ENCODE measurements at places on chromosomes 12 and 14. TPM values are rescaled to one million over a fixed set of nuclear protein-coding genes. Genes with fewer than 3 reads are reported as not detected.
A peak's percentile ranks its signal among the peaks of the same experiment; 100 is the strongest.

GRCh38 chr12:45406988-45407850 lies 191.3 kb downstream of the ANO6 start:
- DNase-seq: no peak

DNA sequence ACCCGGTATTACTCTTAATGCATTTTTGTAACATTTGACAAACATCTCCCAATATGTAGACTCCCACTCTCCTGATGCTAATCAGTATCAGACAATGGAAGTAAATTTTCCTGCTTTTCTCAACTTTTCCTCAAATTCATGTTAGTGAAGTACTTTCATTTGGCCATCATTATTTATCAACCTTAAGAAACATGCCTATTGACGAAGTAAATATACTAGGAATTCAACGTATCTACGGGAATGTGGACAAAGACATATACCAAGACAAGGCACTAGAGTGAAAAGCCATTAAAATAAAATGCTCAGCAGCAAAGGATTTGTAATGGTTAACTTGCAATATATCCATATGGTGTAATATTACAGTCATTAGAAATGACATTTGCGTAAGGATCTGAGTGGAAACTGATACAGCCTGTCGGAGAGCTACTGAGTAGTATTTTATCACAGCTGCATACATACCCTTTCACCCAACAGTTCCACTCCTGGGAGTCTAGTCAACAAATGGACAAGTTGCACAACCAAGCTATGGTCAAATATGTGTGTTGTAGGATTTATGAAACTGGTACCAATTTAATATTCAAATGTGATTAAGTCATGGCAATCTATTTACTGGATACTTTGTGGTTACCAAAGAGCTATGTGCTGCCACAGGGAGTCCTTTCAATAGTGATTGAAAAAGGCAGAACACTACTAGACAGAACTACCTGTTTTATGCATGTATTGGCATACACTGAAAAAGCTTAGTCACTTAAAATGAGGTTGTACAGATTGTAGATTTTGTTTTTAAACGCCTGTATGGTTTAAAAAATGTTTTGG lies 26.5 kb downstream of the NUDT4 start:
- DNase-seq: no peak

DNA sequence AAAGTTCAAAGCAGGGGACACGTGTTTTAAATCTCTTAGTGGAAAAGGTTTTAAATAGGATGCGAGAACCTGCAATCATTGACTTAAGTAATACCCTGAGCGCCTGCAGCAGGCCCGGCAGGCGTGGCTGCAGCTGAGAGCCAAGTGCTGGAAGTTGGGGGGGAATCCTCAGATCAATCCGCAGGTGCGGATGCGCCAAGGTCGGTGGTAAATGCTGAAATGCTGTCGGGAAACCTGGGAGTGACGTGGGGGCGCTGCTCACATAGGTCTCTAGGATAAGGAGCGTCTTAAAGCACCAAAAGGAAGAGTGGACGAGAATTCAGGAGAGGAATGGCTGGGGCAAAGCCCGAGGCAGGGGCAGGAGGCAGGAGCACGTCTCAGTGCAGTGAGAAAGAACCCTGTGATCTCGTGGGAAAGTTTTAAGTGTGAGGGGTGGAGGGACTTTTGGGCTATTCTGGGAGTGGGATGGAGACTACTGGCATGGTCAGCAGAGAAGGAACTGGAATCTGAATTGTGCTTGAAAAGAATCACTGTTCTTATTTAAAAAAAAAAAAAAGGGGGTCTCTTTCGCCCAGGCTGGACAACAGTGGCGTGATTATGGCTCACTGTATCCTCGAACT lies 883 bp upstream of the CDCA4 start:
- DNase-seq: no peak

- DNase-seq: no peak
Observed at GRCh38 chr14:67411820-67412421, at the start of gene PLEK2. PLEK2 (minus strand) TSS chr14:67412165; CDS start chr14:67412059, 106 bp downstream.

GRCh38 chr14:53603994-53604393 lies 352.6 kb downstream of the BMP4 start:
- DNase-seq: no peak

DNA sequence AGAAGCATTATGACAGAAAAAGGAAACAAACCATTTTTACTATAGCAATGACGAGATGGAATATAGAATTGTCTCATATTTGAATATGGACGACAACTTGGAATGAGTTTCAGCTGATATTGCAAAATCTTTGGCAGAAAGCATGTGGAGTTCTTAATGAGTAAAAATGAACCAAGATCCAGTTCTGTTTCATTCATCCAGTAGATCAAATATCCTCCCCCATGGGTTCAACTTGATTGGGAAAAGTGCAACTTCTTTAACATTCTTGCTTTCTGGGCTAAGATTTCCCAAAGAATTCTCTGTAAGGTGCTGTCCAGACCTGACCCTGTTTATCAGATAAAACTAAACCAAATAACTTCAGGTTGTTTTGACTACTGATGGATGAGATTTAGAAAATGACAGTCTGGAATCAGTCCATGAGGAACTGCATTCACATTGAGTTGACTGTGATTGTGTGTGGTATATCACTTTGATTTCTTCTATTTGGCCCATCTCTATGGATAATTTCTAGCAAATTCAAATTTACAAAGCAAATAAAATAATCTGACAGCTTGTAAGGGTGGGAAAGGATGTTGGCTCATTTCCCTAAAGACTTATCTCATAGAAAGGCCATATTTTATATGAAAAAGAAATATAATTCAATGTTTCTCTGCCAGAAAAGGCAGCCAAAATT lies 267.4 kb downstream of the ADAMTS20 start:
- no peak for DNase-seq

GRCh38 chr12:30794020-30794419 lies 39.3 kb upstream of the CAPRIN2 start:
- DNase-seq: no peak

- DNase-seq: no peak
Observed at GRCh38 chr14:66056268-66056907, 429.8 kb upstream of the CCDC196 start.

GRCh38 chr12:92546635-92547348 lies 156.0 kb upstream of the PLEKHG7 start:
- no peak for DNase-seq

DNA sequence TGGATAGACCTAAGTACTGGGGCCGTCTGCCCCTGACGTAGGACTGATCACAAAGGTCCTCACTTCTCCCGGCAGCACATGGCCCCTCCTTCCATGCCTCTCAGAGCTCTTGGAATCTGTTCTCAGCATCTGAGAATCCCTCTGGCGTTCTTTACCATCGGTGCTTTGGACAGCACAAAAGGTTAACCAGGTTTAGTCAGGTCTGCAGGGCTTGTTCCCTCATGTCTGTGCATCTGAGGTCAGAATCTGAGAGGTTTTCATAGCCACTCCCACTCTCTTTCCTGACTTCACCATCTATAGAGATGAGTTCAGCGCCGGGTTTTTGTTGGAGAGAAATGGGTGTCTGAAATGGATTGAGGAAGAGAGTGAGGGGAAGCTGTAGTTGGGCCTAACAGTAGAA lies 130.0 kb upstream of the ARHGAP5 start:
- DNase-seq: no peak

DNA sequence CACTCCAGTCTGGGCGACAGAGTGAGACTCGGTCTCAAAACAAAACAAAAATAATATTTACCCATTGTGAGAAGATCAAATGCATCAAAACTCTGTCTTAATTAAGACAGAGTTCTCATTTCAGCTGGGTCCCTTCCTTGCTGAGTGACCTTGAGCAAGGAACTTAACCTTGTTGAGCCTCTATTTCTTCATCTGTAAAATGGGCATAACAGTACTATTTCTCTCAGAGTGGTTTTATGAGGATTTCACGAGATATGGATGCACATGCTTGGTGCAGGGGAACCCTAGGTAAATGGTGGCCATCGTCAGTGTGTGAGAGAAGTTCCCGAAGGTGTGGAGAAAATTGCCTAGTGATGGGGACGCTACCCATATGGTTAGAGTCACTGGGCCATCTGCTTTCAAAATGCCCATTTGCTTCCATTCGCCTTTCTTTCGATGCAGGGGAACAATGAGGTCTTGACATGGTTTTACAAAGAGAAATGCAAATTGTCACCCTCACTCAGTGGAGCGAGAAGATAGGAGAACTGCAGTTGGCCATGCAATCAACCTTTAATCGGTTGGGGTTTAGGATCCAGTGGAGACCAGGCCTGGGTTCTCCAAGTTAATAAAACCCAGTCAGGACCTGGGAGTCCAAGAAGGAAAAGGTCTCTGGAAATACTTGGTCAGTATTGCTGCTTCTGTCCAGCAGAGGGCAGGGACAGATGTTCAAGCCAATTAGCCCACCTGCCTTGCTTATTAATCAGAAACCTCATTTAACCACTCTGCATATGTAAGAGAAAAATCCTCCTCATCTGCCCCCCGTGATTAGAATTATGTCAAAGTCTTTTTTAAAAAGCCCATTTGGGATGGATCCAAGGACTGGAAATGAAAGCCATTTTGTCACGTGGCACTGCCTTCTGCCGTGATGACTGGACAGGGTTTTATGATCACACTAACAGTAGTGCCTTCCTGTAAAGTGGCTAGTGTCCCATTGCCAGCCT lies 37.2 kb downstream of the CFAP251 start:
- no peak for DNase-seq

DNA sequence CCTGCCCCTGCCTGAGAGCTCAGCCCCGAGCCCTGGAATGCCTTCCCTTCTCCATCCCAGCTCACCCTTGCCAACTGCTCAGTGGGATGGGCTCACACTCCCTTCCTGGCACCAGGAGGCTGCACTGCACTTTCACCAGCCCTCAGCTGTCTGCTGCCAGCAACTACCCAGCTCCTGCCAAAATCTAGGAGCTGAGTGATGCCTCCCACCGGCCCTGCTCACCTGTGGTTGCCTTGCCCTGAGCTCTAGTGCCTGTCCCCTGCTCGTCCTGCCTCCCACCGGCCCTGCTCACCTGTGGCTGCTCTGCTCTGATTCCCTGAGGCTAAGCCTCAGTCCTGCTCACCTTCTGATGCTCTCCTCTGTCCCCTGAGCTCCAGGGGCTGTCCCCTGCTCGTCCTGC lies 119.8 kb downstream of the TMEM121 start:
- no peak for DNase-seq

DNA sequence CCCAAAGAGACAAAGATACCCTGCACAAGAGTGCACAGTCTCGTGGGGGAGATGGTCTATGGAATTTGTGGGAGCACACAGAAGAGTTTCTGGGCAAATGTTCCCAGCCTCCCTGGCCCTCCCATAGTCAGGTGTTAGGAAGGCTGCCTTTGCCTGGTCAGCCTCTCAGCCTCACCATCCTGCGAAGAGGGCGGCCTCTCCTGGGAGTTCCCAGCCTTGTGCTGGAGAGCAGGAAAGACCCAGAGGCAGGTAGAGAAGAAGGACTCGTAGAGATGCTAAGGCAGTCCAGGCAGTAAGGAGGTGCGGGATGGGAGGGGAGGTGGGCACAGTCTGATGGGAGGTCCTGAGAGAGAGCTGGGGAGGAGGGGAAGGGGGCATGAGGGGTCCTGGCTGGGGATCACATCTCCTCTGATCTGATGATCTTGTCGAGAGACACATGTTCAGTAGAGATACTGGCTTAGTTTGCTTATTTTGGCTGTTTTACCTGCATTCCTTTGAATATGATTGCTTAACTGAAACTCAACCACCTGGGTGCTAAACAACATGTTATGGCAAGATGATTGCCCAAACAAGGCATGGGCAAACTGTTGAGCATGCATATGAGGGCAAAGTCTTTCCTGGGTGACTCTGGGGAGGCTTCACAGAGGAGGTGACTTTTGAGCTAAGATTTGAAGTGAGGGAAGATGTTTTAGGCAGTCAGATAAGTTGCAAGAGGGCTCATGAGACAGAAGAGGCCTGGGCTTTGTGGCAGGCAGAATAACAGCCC lies 10.5 kb downstream of the SERPINA6 start:
- DNase-seq: peak; percentile 70

DNA sequence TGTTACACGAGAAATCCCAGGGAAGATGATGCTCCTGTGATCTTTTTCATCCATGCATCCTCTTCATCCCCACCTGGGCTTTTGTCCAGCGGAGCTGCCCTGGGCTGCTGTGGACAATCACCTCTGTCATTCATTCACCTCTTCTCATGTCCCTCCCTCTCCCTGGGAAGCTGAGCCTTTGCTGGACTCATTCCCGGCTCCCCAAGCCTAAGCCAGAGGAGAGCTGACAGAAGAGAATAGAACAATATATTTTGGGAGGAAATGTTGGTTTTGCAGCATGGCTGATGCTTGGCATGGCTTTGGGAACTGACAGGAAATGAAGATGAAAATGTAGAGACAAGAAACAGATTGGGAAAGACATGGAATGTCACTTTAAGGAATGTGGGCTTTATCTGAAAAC lies 177.4 kb downstream of the DICER1 start:
- DNase-seq: no peak

DNA sequence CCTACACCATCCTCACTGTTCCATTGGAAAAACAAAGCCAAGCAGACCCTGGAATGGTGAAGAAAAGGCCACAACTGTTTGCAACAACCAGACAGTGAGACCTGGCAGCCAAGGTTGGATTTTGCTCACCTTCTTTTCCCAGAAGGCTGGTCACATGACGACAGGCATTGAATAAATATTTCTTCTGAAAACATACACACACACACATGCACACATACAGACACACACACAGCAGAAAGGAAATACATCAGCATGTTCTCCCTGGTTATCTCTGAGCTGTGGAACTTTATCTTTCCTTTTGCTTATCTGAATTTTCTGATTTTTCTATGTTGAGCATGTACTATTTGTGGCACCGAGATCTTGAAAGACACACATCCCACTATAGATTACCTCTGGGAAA lies 38.0 kb upstream of the CCDC60 start:
- no peak for DNase-seq

- DNase-seq: no peak
Observed at GRCh38 chr12:49121047-49121696, 10.0 kb downstream of the TUBA1B start.

GRCh38 chr14:21093769-21094681 lies 4.4 kb downstream of the ZNF219 start:
- DNase-seq: no peak

GRCh38 chr12:129594098-129594497 lies 309.7 kb downstream of the TMEM132D start:
- no peak for DNase-seq

DNA sequence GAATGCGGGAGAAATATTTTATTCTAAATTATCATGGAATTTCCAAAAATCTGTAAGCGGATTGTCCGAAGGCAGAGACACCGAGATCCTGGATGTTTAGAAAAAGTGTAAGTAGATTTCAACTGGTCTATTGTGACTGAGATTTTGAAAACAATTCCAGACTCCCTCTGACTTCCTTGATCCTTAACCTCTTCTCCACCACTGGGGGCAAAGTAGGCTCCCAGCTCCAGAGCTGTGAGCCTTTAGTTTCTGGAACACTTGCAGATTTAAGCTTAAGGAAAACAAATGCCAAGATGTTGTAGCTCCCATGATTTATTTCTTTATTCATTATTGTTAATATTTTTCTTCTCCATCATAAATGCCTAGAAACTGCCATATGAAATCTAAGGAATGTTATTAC lies 1320.5 kb upstream of the SEL1L start:
- DNase-seq: no peak

Gene POLE2
- total RNA-seq: 4.8 TPM

Gene PLD4
- total RNA-seq: 0.18 TPM

Gene DAO
- total RNA-seq: not detected

Gene FZD10
- total RNA-seq: not detected

Gene GRIN2B
- total RNA-seq: not detected

Gene SLC25A47
- total RNA-seq: not detected

Gene HNRNPA1
- total RNA-seq: 792 TPM

Gene DEGS2
- 0.19 TPM for total RNA-seq

Gene FERMT2
- 302 TPM for total RNA-seq

Gene RPGRIP1
- not detected for total RNA-seq

Gene NRXN3
- 26.4 TPM for total RNA-seq

Measured in osteocyte (in vitro differentiated cells).